ENCODE measurements at places on chromosomes 2 and 18. TPM values are rescaled to one million over a fixed set of nuclear protein-coding genes. Genes with fewer than 3 reads are reported as not detected.

GREB1 gene
- polyA plus RNA-seq: 0.16 TPM

IMPACT gene
- 6.3 TPM for polyA plus RNA-seq

VWA3B gene
- 0.01 TPM for polyA plus RNA-seq

TTC27 gene
- polyA plus RNA-seq: 9.8 TPM

KCNG2 gene
- not detected for polyA plus RNA-seq

DNAJC5G gene
- polyA plus RNA-seq: 0.14 TPM

CDC42EP3 gene
- 6.0 TPM for polyA plus RNA-seq

MC2R gene
- polyA plus RNA-seq: not detected

PRSS56 gene
- polyA plus RNA-seq: not detected

ARHGAP25 gene
- polyA plus RNA-seq: 3.4 TPM

MEP1B gene
- not detected for polyA plus RNA-seq

CIDEA gene
- polyA plus RNA-seq: 2.1 TPM

AOX1 gene
- 2.8 TPM for polyA plus RNA-seq

MFF gene
- polyA plus RNA-seq: 61.8 TPM

FEV gene
- not detected for polyA plus RNA-seq

REG1B gene
- polyA plus RNA-seq: 0.34 TPM

ALLC gene
- not detected for polyA plus RNA-seq

G6PC2 gene
- polyA plus RNA-seq: not detected

SERPINB13 gene
- 228 TPM for polyA plus RNA-seq

CD302 gene
- polyA plus RNA-seq: 2.4 TPM

SERPINB7 gene
- polyA plus RNA-seq: 1.1 TPM

TDRD15 gene
- not detected for polyA plus RNA-seq

PFN4 gene
- polyA plus RNA-seq: 0.39 TPM

DUSP11 gene
- 25.5 TPM for polyA plus RNA-seq

HOXD13 gene
- polyA plus RNA-seq: not detected

EPAS1 gene
- 47.4 TPM for polyA plus RNA-seq

PAPOLG gene
- 3.2 TPM for polyA plus RNA-seq

ANKRD62 gene
- polyA plus RNA-seq: 0.45 TPM

ABCG5 gene
- polyA plus RNA-seq: not detected

CCDC68 gene
- 0.86 TPM for polyA plus RNA-seq

HEATR5B gene
- 7.7 TPM for polyA plus RNA-seq

SCYGR4 gene
- not detected for polyA plus RNA-seq

ARHGAP15 gene
- 0.69 TPM for polyA plus RNA-seq

CFAP221 gene
- polyA plus RNA-seq: not detected

MROH2A gene
- polyA plus RNA-seq: 0.22 TPM

KLHL41 gene
- polyA plus RNA-seq: 0.34 TPM

CTAGE1 gene
- not detected for polyA plus RNA-seq

SLC4A3 gene
- polyA plus RNA-seq: 2.5 TPM

CGREF1 gene
- polyA plus RNA-seq: 2.4 TPM

ACMSD gene
- polyA plus RNA-seq: not detected

C2orf78 gene
- not detected for polyA plus RNA-seq

ZEB2 gene
- polyA plus RNA-seq: 3.7 TPM

PDE1A gene
- 0.94 TPM for polyA plus RNA-seq

SCN9A gene
- 0.12 TPM for polyA plus RNA-seq

FOXI3 gene
- polyA plus RNA-seq: not detected

SPDYA gene
- polyA plus RNA-seq: 0.84 TPM

DSG1 gene
- polyA plus RNA-seq: 8.4 TPM

TLX2 gene
- 0.01 TPM for polyA plus RNA-seq

ANKRD29 gene
- polyA plus RNA-seq: 7.2 TPM

Data from esophagus (tissue), 2 donors.